ENCODE measurements at places on chromosomes 12 and 14.

GRCh38 chr12:81252228-81252627 is 174.3 kb downstream of the ACSS3 start:
- DNase-seq = no peak

DNA sequence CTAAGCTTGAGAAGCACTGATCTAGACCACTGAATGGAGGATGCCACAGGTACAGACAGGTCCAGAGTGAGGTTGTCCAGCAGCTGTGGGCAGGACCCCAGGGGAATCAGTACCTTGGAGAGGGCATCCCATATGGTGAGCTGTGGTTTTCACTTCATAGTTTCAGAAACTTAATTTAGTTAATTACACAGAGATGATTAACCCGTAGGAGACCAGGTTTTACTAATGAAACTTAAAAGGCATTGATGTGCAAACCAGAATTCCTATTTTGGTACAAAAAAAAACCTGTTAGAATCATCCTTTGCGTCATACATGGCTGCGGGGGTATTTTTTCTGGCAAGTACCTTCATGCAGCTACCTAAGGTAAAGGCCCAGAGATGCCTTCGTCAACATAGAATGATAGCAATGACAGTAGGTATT is 159.3 kb downstream of the DACT1 start:
- DNase-seq = no peak

DNA sequence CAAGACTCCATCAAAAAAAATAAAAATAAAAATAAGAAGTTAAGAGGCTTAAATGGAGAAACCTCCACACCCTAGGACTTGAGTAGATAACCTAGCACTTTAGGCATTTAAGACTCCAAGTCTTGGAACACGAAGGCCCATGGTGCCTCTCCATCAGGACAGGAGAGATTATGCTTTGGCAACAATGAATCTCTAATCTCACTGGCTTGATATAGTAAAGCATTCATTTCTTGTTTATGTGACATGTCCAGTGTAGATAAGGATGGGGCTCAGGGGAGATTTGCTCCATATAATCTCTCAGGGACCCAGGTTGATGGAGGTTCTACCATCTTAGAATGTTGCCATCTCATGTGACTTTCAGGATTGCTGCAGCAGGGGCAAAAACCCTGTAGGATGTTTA is 117.7 kb upstream of the FUT8 start:
- no peak for DNase-seq

GRCh38 chr12:28086521-28087155 is 103.6 kb upstream of the CCDC91 start:
- peak; percentile 4 for DNase-seq

GRCh38 chr12:94596596-94596995 is 53.8 kb downstream of the TMCC3 start:
- no peak for DNase-seq

DNA sequence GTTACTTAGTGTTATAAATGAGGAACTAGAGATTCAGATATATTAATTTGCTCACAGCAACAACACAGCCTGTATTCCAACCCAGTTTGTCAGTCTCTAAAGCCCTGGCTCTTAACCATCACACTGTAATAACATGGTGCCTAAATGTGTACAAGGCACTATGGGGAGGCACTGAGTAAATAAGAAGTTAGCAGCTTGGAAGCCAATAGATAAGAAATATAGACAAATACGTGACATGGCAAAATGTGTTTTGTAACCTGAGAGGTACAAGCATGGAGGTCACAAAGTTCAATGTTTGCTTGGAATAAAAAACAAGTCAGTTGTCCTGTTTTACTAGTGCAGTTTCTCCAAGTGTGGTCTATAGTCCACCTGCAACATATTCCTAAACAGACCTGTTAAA is 16.3 kb upstream of the SLCO1A2 start:
- DNase-seq = no peak

GRCh38 chr14:60164404-60164711 is 840 bp downstream of the DHRS7 start:
- DNase-seq = no peak

DNA sequence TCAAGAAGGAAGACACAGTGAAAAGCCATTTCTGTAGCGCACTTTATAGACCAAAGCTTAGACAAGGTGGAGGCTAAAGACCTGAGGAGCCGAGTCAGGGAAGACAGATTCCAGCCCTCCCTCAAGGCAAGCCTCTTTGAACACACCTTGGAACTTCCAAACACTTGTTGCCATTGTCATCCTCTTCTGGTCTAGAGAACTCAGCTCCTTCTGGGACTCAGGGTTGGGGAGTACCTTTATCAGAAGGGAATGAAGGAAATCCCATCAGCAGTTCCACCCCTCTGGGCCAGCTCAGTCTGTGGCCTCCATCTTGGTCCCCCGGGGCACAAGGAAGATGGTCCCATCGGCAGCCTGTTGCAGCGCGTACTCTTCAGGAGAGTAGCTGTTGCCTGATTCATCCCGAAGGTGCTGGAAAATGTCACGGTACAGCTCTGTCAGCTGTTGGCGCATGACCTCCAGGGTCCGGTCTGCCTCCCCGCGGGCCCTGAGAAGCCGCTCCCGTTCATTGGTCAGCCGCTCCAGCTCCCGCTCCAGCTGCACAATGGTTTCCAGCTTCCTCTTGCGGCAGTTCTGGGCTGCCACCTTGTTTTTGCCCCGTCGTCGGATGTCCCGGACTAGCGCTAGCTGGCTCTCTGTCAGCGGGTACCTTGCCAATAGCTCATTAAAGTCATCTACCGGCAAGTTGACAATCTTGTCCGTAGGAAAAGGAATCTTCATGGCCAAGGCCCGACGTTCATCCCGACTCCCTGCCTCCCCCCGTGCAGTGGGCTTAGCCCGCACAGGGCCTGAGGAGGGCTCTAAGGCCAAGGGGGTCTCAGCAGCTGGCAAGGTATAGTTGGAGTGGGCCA is 8.5 kb downstream of the NFE2 start:
- no peak for DNase-seq
